ENCODE measurements at places on chromosomes 16 and 17. TPM values are rescaled to one million over a fixed set of nuclear protein-coding genes. Genes with fewer than 3 reads are reported as not detected.

The ALDH3A1 gene
- 0.14 TPM for polyA plus RNA-seq

The RBFOX1 gene
- polyA plus RNA-seq: not detected

The CD7 gene
- 0.11 TPM for polyA plus RNA-seq

The GPR139 gene
- not detected for polyA plus RNA-seq

The SDF2 gene
- polyA plus RNA-seq: 79.4 TPM

The SYT17 gene
- 0.21 TPM for polyA plus RNA-seq

The ZFHX3 gene
- polyA plus RNA-seq: 4.2 TPM

The NACA2 gene
- polyA plus RNA-seq: 0.56 TPM

The KRTAP2-3 gene
- 1.3 TPM for polyA plus RNA-seq

The GRAPL gene
- not detected for polyA plus RNA-seq
